Mesothelial cell of epicardium (in vitro differentiated cells): ENCODE measurements at places on chromosomes 3 and 15. TPM values are rescaled to one million over a fixed set of nuclear protein-coding genes. Genes with fewer than 3 reads are reported as not detected.

OIP5 gene
- 5.3 to 5.9 TPM (median 5.6 TPM) in 3 replicates for total RNA-seq

SUCLG2 gene
- 35.0 to 35.9 TPM (median 35.2 TPM) in 3 replicates for total RNA-seq

ADIPOQ gene
- not detected in 3 replicates for total RNA-seq

PLSCR2 gene
- 0.31 TPM in 1 of 3 replicates, not detected in the others for total RNA-seq

CLDN16 gene
- 0.07 to 0.20 TPM (median 0.11 TPM) in 3 replicates for total RNA-seq

CDCP1 gene
- 1.3 to 1.4 TPM (median 1.3 TPM) in 3 replicates for total RNA-seq

CRELD1 gene
- total RNA-seq, result 39.8 to 42.3 TPM (median 40.5 TPM) in 3 replicates

ONECUT1 gene
- total RNA-seq, result 0.18 TPM in 1 of 3 replicates, not detected in the others

LINGO1 gene
- total RNA-seq, result 16.5 to 18.7 TPM (median 18.0 TPM) in 3 replicates

CAMK2N2 gene
- total RNA-seq, result 0.16 TPM in 2 of 3 replicates, not detected in the other
